ENCODE measurements at places on chromosomes 7 and 10.
A peak's percentile ranks its signal among the peaks of the same experiment; 100 is the strongest.

GRCh38 chr7:87853237-87853864 is 22.8 kb downstream of the SLC25A40 start:
- DNase-seq: no peak

DNA sequence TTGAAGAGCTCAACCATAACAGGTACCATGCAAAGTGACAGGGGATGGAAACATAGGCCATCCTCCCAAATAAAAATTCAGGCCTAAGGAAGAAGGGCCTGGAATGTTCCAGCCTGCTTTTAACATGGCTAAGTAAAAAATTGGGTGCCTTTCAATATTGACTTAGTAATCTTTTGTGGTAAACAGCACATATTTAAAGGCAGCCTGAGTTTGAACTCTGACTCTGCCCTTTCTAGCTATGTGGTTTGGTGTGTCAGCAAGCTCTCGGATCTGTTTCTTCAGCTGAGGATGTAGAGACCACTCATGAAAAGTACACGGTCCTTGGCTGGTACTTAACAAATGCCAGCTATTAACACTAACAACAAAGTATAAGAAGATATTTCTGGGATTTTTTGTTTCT is 191.8 kb upstream of the CDCA7L start:
- no peak for DNase-seq

DNA sequence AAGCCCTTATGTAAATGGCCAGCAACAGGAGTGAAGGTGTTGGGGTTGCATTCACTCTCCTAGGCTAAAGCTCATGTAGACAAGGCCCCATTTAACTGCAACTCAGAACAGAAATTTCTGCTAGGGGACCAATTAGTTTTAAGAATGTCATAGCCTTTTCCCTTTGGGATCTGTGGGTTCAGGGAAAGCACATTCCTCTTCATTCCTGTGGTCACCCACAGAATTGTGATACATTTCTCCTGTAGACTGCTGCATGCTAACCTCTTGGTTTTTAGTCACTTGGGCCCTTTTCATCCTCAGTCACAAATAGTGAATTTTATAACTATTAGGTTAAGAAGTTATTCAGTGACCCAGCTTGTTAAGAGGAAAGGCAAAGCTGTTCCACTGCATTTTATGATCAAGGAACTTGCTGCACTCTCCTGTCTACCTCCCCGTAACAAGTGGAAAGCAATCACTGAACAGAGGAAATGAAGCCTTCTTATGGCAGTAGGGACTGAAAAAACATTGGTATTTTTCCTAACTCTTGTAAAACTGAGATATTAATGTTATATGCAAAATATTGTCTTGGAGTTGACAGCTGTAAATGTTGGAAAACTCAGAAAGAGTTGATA is 124.9 kb downstream of the SND1 start:
- no peak for DNase-seq

DNA sequence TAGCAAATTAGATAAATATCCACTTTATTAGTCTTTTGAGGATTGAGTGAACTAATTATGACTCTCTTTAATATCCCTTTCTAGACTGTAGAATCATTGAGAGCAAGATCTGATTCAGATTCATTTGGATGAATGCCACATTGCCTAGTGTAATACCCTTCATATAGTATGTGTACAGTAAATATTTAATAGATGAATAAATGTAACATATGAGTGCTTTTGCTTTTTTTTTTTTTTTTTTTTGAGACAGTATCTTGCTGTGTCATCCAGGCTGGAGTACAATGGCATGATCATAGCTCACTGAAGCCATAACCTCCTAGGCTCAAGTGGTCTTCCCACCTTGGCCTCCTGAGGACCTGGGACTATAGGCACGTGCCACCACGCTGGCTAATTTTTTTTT is 14.8 kb downstream of the SAMD8 start:
- no peak for DNase-seq

- no peak for DNase-seq
Measured at GRCh38 chr10:98422182-98422581, 7.2 kb upstream of the PYROXD2 start.

DNA sequence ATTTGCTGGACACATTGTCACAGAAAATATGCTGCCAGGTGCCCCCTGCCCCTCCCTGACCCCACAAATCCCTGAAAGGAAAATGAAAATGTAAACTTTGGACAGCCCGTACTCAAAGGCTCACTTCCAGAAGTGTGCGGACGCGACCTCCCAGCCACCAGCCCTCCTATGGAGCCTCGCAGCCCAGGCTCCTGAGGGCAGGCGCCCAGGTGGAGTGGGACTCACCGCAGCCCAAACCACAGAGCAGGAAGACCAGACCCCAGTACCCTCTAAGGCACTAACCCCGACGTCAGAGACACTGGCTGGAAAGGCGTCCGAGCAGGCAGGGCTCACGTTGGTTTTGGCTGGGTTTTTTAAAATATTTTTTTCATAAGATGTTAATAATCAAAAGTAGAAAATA is 57.3 kb downstream of the CSGALNACT2 start:
- DNase-seq: no peak

- no peak for DNase-seq
Measured at GRCh38 chr10:77284797-77285196, 352.8 kb downstream of the KCNMA1 start.

DNA sequence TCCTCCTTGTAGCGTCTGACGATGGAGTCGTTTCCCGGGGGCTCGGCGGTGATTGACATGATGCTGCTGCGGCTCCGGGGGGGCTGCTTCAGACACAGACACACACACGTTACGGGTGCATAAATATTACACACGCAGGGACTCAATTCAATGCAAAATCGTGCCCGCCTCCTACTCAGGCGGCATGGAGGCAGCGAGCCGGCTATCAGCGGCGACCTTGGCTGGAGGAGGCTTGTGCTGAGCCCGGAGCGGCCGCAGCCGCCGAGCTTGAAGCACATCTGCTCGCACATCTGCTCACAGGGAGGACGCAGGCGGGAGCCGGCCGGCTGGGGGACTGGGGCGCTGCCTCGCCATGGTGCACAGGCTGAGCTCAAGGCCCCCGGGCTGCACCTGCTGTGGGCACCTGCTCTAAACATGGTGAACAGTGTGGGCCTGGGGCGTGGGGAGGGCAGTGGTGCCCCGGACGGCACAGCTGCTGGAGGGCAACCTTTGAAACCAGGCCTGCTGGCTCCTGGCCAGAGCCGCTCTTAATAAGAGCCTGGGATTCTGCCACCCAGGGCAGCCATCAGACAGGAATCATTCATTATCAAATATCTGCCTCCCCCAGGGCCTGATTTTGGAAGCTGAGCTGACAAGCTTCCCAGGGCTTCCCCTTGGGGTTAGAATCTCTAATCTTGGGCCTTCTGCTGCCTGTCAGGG is 84.7 kb upstream of the GNA12 start:
- DNase-seq: peak; percentile 46

- no peak for DNase-seq
Measured at GRCh38 chr10:70060389-70060788, 7.7 kb downstream of the MACROH2A2 start.

- no peak for DNase-seq
Measured at GRCh38 chr10:72260239-72260975, 13.3 kb upstream of the DDIT4 start.

GRCh38 chr7:1257863-1258262 is 25.2 kb downstream of the UNCX start:
- no peak for DNase-seq
